COR-L47 (cell line): ENCODE measurements at places on chromosomes 13 and 19.

DNA sequence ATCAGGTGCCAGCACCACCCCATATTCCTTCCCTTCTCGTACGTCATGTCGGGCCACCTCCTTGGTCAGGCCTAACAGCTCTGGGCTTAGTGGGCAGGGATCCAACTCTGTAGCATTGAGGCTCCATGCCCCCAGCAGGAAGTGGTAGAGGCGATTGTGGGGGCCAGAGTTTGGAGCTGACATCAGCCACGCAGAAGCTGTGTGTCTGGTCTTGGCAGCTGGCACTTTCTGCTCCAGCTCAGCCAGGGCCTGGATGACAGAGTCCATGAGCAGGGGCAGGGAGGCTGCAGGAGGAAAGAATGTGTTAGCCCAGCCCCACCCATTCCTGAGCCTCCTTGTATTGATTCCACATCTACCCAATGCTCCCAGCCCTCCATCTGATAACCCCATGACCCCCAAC lies 3.0 kb downstream of the PGLYRP2 start:
- DNase-seq: no peak

DNA sequence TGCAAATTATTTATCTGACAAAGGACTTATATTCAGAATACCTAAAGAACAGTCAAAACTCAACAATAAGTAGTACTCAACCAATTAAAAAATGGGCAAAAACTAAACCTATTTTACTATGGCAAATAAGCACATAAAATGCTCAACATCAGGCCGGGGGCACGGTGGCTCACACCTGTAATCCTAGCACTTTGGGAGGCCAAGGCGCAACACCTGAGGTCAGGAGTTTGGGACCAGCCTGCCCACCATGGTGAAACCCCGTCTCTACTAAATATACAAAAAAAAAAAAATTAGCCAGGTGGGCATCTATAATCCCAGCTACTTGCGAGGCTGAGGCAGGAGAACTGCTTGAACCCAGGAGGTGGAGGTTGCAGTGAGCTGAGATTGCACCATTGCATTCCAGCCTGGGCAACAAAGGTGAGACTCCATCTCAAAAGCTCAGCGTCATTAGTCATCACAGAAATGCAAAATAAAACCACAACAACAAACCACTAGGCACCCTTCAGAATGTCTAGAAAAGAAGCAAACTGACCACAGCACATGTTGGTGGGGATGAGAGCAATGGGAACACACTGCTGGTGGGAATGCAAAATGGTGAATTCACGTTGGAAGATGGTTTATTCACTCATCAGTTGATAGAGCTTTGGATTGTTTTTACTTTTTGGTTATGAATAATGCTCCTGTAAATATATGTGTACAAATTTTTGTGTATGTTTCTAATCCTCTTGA lies 180.6 kb upstream of the SOX1 start:
- DNase-seq: no peak

GRCh38 chr19:28425046-28425931 lies 787.7 kb downstream of the UQCRFS1 start:
- DNase-seq: no peak

DNA sequence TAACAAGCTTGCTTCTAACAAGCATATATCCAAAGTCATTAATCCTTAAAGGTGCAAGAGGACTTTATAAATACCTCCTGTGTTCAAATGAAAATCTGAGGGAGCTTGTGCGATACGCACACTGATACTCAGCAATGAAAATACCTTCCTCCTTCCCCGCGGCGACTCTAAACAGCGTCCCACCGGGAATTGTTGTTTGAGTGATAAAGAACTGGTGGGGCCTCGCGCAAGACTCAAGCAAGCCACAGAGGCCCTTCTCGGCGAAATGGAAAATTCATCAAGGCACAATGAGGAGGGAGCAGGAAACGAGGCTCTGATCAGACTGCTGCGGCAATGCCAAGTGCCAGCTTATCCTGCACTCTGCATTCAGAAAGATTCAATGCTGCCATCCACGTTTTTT lies 126.7 kb downstream of the ABCC4 start:
- no peak for DNase-seq

- DNase-seq: no peak
These were observed 315.9 kb downstream of the DNAJC15 start for GRCh38 chr13:43339145-43339804.

- DNase-seq: no peak
These were observed 75.3 kb upstream of the POMP start for GRCh38 chr13:28583651-28584091.

GRCh38 chr13:68984688-68985319 lies 1122.8 kb upstream of the ATXN8OS start:
- DNase-seq: no peak

- no peak for DNase-seq
These were observed 7.6 kb downstream of the PRR36 start for GRCh38 chr19:7866399-7867091.
